Body of pancreas (tissue), 4 donors: ENCODE measurements at places on chromosomes 6 and 20.

DNA sequence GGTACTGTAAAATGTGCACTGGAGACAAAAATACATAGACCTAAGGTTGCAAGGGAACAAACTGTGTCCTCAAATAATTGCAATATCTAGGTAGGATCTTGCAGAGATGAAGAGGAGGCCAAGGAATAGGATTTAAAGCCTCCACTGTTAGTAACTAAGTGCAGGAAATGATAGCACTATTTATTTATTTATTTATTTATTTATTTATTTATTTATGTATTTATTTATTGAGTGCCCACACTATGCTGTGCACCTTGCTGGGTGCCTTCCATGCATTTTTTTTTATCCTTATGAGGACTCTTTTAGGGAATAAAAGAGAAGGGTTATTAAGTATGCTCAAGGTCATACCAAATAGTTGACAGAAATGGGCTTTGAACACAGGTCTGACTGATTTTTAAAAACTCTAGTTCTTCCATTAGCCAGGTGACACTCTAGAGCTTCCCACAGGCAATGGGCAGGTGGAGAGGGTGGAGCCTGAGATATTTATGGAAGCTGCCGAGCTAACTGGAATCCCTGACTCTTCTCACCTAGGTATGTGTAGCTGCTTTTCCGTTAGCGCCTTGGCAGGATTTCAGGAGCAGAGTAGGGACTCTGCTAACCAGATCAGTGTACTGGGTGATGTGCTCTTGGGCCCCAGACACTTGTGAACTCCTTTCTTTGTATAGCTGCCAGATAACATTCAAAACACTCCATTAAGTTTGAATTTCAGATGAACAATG lies 12.8 kb upstream of the NUP153 start:
- H3K4me1 ChIP-seq: no peaks in the 10 kb centered on the region
- H3K27ac ChIP-seq: no peak overlapping the region
- no peak overlapping the region for H3K4me3 ChIP-seq
- H3K27me3 ChIP-seq: no peaks in the 10 kb centered on the region

- H3K4me3 ChIP-seq: no peak overlapping the region
- DNase-seq: no peak
- H3K27me3 ChIP-seq: no peaks in the 10 kb centered on the region
- H3K36me3 ChIP-seq: no peaks in the 10 kb centered on the region
- H3K4me1 ChIP-seq: no peaks in the 10 kb centered on the region
- H3K27ac ChIP-seq: no peak overlapping the region
Observed at GRCh38 chr6:17758119-17758518, 51.4 kb upstream of the NUP153 start.

GRCh38 chr6:116443105-116443504 lies 18.1 kb upstream of the CALHM6 start:
- no peaks in the 10 kb centered on the region for H3K27me3 ChIP-seq
- no peaks in the 10 kb centered on the region for H3K4me1 ChIP-seq
- H3K36me3 ChIP-seq: no peaks in the 10 kb centered on the region
- H3K4me3 ChIP-seq: no peak overlapping the region

- no peak overlapping the region for H3K27ac ChIP-seq
- H3K36me3 ChIP-seq: no peaks in the 10 kb centered on the region
- no peak for DNase-seq
- no peaks in the 10 kb centered on the region for H3K27me3 ChIP-seq
- H3K4me3 ChIP-seq: no peak overlapping the region
Observed at GRCh38 chr20:52963131-52963530, 9.0 kb upstream of the TSHZ2 start.

- H3K27me3 ChIP-seq: no peaks in the 10 kb centered on the region
- no peak overlapping the region for H3K27ac ChIP-seq
- H3K36me3 ChIP-seq: no peaks in the 10 kb centered on the region
- no peak for DNase-seq
- H3K4me1 ChIP-seq: no peaks in the 10 kb centered on the region
- H3K4me3 ChIP-seq: no peak overlapping the region
Observed at GRCh38 chr6:20242397-20242796, 30.1 kb upstream of the MBOAT1 start.

DNA sequence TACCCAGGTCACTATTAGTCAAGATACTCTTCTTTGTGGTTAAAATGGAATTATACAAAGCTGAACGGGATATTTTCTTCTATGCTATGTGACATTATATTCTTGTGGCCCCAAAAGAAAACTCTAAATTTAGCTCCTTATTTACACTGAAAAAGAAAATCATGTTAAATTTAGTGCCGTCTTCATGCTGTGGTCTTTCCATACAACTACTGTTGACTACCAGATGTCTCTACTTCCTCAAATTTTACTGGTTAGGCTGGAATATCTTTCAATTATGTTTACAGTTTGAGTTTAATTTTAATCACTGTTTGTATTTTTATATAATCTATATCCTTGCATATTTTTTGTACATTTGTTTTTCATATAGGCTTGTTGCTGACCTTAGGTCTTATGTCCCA lies 95.6 kb upstream of the FOXO3 start:
- no peaks in the 10 kb centered on the region for H3K4me1 ChIP-seq
- DNase-seq: no peak
- H3K36me3 ChIP-seq: no peaks in the 10 kb centered on the region
- H3K27ac ChIP-seq: no peak overlapping the region

- DNase-seq: no peak
- no peaks in the 10 kb centered on the region for H3K36me3 ChIP-seq
- H3K4me3 ChIP-seq: no peak overlapping the region
- H3K27me3 ChIP-seq: no peaks in the 10 kb centered on the region
Observed at GRCh38 chr20:8646716-8647115, 422.2 kb upstream of the PLCB4 start.

- no peak overlapping the region for H3K27ac ChIP-seq
- no peaks in the 10 kb centered on the region for H3K27me3 ChIP-seq
- DNase-seq: no peak
Observed at GRCh38 chr20:46786566-46786965, 77.1 kb downstream of the SLC2A10 start.

DNA sequence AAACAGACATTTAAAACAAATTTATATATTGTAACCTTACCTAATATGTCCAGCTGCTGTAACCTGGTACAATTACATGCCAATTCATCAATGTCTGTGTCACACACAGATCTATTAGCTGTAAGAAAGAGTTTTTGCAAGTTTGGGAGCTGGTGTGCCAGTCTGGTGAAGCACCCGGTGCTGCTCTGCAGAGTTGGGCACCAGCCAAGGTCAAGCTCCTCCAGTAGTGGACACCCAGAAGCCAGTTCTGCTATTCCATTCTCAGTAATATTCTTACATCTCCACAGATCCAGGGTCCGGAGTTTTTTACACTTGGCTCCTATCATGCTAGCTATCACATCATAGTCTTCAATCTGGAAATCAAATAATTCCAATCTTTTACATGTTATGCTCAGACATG lies 41.0 kb downstream of the POU3F2 start:
- peaks cover 4% of the 10 kb centered on the region for H3K36me3 ChIP-seq
- no peaks in the 10 kb centered on the region for H3K27me3 ChIP-seq
- H3K4me3 ChIP-seq: no peak overlapping the region
- peak; percentile 53 for DNase-seq

DNA sequence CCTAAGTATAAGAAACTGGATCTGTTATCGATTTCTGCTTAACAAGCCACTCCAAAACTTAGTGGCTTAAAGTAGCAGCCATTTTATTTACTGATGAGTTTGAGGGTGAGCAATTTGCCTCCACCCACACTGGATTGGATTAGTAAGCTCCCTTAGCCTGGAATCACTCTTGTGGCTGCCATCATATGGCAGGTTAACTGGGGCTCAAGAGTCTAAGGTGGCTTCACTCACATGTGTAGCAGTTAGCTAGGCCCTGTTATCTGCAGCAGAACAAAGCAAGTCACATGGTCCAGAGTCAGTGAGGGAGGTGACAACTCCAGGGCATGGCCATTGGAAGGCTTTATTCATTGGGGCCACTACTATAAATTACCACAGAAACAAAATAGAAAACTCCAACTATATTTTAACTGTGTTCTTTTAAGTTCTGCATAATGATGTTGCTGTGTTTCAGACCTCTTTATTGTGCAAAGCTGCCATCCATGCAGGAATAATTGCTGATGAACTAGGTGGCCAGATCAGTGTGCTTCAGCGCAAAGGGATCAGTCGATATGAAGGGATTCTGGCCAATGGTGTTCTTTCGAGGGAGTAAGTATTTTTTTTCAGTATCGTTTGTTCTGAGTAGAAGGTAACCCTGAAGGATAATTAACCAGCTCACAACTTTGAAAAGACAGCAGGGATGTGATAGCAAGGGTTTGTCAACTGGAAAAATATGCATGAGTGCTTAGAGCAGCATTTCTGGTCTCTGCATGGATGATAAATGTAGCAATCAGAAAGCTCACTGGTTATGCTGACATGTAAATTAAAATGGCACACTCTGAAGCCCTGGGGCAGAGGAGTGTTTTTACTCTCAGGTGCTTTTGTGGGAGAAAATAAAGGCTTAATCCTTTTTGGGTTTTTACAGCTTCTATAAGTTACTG lies 49.6 kb downstream of the DCBLD1 start:
- no peak for DNase-seq
- H3K4me3 ChIP-seq: no peak overlapping the region
- no peaks in the 10 kb centered on the region for H3K27me3 ChIP-seq
- H3K36me3 ChIP-seq: no peaks in the 10 kb centered on the region

DNA sequence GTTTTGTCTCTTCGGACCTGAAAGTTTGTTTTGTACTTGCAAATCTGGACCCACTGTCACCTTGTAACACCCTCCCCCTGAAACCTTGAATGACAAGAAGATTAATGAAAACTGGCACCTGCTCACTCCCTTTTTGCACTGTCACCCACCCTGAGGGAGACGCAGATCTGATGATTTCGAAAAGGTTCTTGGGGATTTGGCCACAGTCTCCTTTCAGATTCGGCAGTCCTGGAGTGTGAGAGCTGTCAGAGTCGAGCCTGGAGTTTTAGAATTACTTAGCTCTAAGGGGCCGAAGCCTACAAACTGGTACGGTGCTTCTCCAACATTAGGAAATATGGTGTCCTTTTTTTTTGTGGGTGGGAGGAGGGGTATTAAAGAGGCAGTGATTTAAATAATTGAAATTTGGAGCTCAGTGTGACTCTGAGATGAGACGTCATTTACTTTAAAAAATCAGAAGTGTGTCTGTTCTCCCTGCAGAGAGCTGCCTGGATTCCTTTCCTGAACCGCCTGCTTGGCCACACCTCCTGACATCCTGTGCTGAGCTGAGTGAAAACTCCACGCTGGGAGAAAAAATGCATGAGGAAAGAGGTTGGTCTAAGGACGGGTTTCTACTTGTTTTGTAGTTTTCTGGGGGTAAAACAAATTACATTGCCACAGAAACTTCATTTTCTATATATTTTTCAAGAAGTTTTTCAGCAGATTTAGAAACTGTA lies 447.0 kb upstream of the CDH4 start:
- H3K4me3 ChIP-seq: no peak overlapping the region
- DNase-seq: no peak
- no peaks in the 10 kb centered on the region for H3K36me3 ChIP-seq
- no peak overlapping the region for H3K27ac ChIP-seq
- no peaks in the 10 kb centered on the region for H3K27me3 ChIP-seq
- H3K4me1 ChIP-seq: no peaks in the 10 kb centered on the region

GRCh38 chr6:55963301-55963700 lies 87.9 kb upstream of the BMP5 start:
- no peak overlapping the region for H3K27ac ChIP-seq
- no peaks in the 10 kb centered on the region for H3K27me3 ChIP-seq
- H3K4me1 ChIP-seq: no peaks in the 10 kb centered on the region
- no peaks in the 10 kb centered on the region for H3K36me3 ChIP-seq
- DNase-seq: no peak

DNA sequence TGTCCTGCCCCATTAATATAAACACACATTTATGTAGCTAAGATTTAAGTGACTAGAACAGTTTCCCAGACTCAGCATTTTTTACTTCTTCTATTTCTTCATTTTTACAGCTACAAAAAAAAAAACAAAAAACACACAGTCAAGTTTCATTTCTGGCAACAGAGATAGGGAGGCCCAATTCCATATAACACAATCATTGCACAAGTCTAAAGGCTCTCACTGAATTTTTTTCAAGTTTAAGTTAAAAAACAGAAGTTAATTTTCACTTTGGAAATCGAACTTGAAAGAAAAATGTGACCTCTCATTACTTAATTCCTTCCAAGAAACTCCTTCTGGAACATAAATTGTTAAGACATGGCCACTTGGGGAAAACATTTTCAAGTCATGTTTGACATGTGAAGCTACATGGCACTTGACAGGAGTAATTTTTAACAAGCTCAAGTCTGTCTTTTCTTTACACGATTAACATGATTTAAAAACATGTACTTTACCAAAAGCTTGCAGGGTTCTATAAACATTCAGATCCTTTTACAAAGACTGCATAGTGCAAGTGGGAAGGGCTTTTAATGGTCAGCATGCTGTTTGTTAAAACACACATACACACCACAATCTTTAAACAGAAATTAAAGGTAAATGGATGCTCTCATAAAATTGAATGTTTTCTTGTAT lies 100.1 kb upstream of the CCDC28A start:
- no peak for DNase-seq
- H3K27ac ChIP-seq: no peak overlapping the region
- no peak overlapping the region for H3K4me3 ChIP-seq
- H3K27me3 ChIP-seq: no peaks in the 10 kb centered on the region
- H3K36me3 ChIP-seq: no peaks in the 10 kb centered on the region

DNA sequence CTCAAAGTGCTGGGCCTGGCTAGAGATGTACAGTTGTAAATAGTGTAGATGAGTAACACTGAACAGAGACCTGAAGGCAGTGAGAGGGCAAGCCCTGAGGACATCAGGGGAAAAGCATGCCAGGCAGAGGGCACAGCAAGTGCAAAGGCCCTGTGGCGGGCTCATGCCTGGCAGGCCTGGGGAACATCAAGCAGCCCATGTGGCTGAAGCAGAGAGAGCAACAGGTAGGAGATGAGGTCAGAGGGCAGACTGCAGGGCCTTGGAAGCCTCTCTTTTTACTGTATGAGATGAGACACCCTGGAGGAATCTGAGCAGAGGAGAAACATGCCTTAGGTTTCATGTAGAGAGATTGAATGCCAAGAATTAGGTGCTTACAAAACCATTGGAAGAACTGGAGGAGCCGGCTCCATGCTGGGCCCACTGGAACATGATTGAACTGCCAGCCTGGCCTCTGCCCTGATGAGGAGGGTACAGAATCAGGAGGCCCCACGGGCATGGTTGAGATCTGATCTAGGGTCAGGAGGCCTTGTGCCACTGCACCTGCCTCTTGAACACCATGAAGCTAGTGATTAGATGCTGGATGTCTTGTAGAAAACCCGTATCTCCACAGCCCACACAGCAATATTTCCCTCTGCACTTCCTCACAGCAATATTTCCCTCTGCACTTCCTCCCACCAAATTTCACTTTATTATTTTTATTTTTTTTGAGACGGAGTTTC lies 5.9 kb upstream of the HMGA1 start:
- H3K27ac ChIP-seq: no peak overlapping the region
- no peak for DNase-seq
- no peaks in the 10 kb centered on the region for H3K27me3 ChIP-seq
- no peak overlapping the region for H3K4me3 ChIP-seq
- H3K36me3 ChIP-seq: no peaks in the 10 kb centered on the region

DNA sequence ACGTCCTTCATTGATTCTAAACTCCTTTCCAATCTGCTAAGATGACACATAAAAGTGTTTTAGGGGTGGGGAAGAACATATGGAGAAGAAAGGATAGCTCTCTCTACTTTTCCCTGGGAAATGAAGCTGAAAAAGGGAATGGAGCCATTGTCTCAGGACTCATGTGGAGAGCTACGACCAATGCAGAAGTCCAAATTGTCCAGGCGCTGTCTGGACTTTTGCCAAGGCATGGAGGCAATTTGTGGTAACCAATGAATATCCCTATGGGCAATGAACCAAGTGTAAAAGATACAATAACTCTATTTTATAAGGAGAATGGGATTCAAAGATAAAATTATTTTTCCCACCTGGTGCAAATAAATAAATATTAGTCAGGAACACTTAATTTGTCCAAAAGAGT lies 16.1 kb downstream of the FBXL4 start:
- no peak overlapping the region for H3K27ac ChIP-seq
- H3K36me3 ChIP-seq: no peaks in the 10 kb centered on the region
- no peaks in the 10 kb centered on the region for H3K27me3 ChIP-seq
- no peak overlapping the region for H3K4me3 ChIP-seq
